ENCODE measurements at places on chromosomes 16 and 17.

- ATAC-seq, result no peak
These were observed 36.2 kb downstream of the PRMT7 start for GRCh38 chr16:68346892-68347480.

- ATAC-seq, result no peak
These were observed 31.3 kb upstream of the ANKRD40CL start for GRCh38 chr17:50798424-50799288.

DNA sequence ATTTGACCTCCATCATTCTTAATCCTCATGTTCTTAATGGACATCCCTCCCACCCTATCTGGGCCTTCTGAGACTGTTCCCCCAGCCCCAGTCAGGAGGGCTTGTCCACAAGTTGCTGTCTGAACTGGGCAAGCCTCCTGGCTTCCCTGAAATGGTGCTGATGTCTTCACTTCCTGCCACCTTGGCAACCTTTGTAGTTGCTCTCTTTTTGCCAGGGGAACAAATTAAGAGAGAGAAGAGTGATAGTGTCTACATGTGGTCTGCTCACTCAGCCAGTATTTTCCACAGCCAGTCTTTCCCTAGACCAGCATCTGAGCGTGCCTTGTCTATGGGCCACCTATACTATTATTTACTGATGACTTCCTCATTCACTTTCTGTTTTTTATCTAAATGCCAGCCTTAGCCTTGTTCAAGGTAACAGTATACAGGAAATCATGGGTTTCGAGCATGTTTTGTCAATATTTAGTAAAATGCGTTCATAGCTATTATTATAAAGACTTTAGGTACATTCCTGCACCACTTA, 710.1 kb downstream of the MAF start:
- no peak for ATAC-seq

DNA sequence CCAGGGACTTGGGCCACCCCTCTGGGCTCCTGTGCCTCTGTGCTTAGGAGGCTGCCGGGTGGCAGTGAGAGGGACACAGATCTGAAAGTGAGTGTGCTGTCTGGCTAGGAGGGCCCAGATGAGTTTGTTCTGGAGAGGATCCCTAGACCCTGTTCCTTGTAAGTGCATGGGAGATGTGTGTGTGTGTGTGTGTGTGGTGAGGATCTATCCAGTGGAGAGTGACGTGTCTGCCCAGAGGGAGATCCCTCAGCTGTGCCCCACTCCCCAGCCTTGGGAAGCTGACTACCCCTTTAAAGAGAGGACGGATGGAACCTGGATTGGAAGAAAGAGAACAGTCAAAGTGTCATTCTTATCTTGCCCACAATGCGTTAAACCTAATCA, 25.5 kb upstream of the CDC42EP4 start:
- ATAC-seq, result no peak

- no peak for ATAC-seq
These were observed 26.3 kb downstream of the CNTNAP1 start for GRCh38 chr17:42708588-42708987.

- no peak for ATAC-seq
These were observed 18.0 kb downstream of the GRB7 start for GRCh38 chr17:39755554-39756379.

GRCh38 chr16:4052801-4053293, 63.4 kb downstream of the ADCY9 start:
- ATAC-seq, result no peak

- ATAC-seq, result peak; percentile 84
These were observed at the start of gene SUMO2 for GRCh38 chr17:75182569-75183436. SUMO2 (minus strand) TSS chr17:75182959; CDS start chr17:75182834, 125 bp downstream.

DNA sequence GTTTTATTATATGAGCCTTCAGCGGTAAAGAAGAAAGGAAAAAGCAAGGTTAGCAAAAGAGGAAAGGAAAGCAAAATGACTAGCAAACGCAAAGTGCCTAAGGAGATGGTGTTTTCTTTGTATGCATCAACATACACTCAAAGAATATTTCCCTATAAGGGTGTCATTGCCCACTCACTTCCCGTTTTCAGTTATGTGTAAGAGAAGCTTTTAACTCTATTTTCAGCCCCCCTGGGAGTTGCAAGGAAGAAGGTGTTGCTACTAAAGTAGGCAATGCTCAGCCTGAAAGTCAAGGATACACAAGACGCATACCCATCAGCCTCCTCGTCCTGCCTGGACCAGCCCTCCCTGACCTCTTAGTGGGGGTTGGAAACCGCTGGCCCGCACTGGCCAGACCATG, 267.7 kb upstream of the ZFHX3 start:
- ATAC-seq, result peak; percentile 10

DNA sequence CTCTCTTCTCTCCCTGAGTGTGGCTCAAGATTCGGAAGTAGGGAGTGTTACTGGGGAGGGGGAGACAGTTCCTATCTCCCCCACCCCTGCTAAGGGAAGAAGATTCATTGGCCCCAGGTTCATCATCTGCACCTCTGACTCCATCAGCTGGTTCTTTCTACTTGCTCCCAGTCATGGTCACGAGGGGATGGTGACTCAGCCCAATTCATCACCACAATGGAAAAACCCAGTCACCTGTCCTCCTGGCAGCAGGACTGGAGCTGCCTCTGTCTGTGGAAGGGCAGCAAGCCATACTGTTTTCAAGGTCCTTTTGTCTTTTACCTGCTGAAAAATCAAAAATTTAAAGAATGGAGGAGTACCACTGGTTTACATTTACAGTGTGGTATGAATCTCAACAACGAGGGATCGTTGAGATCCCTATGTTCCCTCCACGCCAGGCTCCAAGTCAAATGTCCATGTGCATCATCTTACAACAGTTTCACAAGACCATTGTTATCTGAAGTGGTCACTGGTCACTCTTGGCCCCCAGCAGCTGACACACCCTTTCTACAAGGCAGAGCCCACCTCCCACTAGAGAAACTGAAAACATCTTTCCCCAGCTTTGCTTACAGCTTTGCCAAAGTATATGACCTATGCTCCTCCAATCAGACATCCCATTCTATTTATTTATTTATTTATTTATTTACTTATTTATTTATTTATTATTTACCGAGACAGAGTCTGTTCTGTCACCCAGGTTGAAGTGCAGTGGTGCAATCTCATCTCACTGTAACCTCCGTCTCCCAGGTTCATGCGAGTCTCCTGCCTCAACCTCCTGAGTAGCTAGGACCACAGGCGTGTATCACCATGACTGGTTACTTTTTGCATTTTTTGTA, 40.4 kb upstream of the NDRG4 start:
- peak; percentile 87 for ATAC-seq

DNA sequence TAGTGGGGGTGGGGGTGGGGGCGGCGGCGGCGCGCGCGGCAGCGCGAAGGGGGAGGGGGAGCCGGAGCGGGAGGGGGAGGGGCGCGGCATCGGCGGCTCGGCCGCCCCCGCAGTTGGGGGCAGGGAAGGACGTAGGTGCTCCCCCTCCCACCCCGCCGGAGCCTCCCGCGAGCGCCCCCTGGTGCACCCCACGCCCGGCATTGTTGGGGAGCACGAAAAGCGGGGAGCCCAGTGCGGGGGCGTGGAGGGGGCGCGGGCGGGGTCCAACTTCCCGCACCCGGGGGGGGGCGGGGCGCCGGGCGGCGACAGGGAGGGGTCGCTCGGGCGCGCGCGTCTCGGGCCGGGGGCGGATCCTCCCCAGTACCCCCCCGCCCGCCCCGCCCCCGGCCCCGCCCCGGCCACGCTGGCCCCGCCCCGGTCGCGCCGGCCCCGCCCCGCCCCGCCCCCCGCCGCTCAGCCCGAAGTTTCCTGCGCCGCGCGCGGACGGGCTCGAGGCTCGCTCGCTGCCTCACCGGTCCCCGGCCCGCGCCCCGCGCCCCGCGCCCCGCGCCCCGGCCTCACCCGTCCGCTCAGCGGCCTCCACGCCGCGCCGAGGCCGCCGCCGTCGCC, at the start of gene CACNA1H:
Gene CACNA1H, plus strand, starts transcription at position 456 of the 609 bp plus-strand sequence. CDS start 632 bp downstream, outside the sequence.
- peak; percentile 58 for ATAC-seq

DNA sequence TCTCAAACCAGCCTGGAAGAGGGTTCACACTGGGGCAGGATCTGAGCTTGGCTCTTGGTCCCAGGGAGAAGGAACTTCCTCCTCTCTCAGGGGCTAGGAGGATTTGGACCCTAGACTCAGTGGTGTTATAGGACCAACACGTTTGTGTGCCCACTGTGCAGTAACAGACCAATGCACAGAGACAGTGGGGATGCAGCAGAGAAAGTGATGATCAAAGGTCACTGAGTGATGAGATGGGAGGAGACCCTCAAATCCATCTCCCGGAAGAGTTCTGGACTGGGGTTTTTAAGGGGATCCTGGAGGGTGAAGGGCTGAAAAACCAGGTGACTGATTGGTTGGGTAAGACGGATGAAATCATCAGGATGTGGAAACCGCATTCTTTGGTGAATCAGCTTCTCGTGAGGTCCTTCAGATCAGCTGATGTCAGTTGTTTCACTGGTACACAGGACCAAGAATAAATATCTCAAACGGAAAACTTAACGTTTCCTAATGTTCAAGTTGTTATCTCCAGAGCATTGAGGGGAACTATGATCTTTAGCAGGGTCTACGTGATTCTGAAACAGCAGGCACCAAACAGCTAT, 3.3 kb upstream of the VAC14 start:
- ATAC-seq, result no peak

GRCh38 chr16:46748775-46749705, 896 bp upstream of the MYLK3 start:
- no peak for ATAC-seq

GRCh38 chr16:76125871-76126270, 151.3 kb upstream of the CNTNAP4 start:
- no peak for ATAC-seq

- ATAC-seq, result no peak
These were observed 293.6 kb upstream of the CDH11 start for GRCh38 chr16:65415460-65415859.

GRCh38 chr17:9054126-9054975, 33.0 kb downstream of the NTN1 start:
- ATAC-seq, result no peak

- ATAC-seq, result no peak
These were observed 13.7 kb upstream of the XYLT2 start for GRCh38 chr17:50332196-50332595.

DNA sequence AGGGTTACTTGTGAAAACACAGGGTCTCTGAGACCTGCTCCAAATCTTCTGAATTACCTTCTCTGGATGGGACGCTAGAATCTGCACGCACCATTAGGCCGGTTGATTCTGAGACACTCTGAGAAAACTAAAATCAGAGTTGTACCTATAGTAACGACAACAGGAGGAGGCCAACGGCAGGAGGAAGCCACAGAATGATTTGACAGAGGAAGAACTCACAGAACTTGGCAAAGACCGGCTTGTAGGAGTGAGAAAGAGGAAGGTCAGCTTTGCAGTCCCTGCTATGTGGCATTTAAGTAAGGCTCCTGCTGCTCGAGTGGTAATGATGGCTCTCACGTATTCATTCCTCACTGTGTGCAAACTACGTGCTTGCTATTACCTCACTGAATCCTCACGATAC, 483.0 kb downstream of the TMEM114 start:
- ATAC-seq, result no peak

GRCh38 chr16:27398894-27399853, 2.8 kb upstream of the IL21R start:
- no peak for ATAC-seq

DNA sequence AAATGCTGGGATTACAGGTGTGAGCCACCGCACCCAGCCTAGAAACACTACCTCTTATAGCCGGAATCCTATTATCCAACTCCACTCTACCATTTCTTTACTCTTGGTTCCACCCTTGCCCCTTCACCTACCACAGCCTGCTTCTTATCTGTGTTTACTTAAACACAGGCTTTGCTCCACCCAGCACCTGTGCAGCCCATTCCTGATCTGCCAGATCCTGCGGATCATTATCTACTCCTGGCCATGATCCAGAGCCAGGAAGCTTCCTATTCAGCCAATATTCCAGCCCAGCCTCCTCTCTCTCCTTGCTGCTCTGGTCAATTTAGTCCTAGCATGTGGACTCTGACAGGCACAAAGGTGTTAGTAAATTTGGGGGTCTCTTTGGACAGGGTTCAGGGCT, 98.8 kb upstream of the MED13 start:
- no peak for ATAC-seq

DNA sequence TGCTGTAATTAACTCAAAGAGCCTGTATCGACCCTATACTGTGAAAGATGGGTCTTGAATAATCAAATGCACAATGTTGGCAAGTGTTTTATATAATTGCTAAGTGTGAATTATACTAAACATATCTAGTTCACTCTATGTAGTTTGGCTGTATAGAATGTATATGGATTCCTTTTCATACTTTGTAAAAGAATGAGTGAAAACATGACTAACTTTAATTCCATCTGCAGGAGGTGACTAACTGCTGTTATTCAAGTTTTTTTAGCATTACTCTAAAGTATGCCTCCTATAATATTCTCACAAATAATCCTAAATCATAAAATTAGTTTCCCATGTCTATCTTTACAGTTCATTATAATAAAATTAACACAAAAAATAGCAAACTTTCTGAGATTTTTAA, 394.0 kb upstream of the MON1B start:
- no peak for ATAC-seq

GRCh38 chr17:65504141-65504540, 57.3 kb downstream of the AXIN2 start:
- no peak for ATAC-seq

GRCh38 chr17:40354221-40355122, 10.1 kb downstream of the GJD3 start:
- no peak for ATAC-seq
